Foreskin melanocyte (primary cell): ENCODE measurements at places on chromosomes 7 and 10.

- DNase-seq, result no peak
Observed at GRCh38 chr10:4838743-4839142, 12.7 kb downstream of the AKR1E2 start.

- no peak for DNase-seq
Observed at GRCh38 chr7:101173752-101174244, 6.3 kb downstream of the NAT16 start.

GRCh38 chr10:52526251-52526823 lies 212.3 kb downstream of the DKK1 start:
- no peak for DNase-seq

- DNase-seq, result no peak
Observed at GRCh38 chr10:112955582-112956421, 5.8 kb downstream of the TCF7L2 start.

GRCh38 chr10:33008499-33009243 lies 50.6 kb upstream of the ITGB1 start:
- DNase-seq, result peak; percentile 64

DNA sequence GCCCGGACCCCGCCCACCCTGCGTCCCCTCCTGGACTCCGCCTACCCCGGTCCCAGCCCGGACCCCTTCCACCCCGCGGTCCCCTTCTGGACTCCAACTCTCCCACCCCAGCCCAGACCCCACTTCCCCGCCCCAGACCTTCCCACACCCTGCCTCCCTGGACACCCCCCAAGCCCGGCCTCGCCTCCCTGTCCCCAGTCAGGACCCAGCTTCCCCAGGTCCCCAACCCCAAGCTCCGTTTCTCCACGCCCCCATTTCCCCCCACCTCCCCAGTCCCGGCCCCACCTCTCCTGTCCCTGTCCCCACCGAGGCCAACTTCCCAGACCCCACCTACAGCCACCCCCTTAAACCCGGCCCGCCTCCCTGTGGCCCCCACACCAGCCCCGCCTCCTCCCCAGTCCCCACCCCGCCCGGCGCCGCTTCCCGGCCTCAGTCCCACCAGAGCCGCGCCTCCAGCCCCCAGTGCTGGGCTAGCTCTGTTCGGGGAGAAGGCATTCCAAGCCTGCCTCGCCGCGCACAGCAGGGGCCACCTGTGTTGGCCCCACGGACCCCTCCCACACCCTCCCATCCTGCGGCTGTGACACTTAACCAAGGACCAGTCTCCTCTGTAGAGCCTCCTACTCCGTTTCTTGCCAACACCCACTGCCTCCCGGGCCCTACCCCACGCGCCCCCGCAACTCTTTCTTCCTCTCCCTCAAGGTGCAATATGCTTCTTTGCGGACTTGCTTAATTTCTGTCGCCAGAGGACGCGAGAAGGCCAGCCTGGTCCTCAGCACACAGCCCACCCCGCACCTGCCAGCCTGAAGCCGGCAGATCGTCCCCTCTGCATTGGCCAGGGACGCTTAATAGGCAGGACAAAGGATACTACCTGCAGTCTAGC lies 736 bp upstream of the ITIH5 start:
- no peak for DNase-seq

GRCh38 chr7:34309116-34309515 lies 348.9 kb upstream of the NPSR1 start:
- DNase-seq, result no peak

DNA sequence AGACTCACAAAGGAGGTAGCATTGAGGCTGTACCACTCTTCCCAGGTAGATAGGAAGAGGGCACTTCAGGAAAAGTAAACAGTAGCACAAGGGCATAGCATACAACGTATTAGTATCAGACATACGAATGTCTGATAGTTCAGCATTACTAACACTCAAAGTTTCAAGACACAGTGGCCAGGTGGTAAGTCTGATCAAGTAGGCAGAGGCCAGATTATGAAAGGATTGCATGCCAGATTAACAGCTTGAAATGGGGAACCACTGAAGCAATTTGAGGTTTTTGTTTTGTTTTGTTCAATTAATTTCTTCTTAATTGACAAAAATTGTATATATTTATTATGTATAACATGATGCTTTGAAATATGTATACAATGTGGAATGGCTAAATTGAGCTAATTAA lies 45.7 kb upstream of the IL6 start:
- no peak for DNase-seq

GRCh38 chr10:43739161-43739560 lies 90.5 kb upstream of the ZNF32 start:
- no peak for DNase-seq

DNA sequence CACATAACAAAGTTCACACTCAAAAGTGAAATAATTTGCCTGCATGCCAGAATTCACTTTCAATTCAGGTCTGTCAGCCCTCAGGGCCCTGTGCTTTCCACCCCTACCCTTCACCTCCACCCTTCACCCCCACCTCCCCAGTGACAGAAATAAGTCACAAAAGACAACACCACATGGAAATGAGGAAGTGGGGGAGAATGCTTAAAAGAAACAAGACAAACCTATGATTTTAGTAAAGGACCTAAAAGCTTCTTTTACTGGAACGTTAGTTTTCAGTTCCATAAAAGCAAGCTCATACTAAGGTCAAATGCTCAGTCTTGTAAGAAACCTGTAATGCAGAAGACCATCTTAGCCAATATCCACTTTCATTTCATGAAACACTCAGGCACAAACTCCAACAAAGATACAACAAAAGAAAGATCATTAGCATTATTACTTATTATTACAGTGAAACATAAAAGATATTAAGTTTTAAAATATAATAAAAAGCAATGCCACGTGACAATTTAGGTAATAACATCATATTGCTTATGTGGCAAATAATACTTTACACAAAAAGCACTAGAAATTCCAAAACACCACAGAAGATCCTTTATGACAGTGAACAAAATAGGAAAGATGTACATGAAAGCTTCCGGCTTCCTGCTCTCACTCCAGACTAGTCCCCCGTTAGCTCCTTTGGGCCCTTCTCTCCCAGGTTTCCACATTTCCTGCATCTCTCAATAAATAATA lies 112.1 kb downstream of the LMBR1 start:
- no peak for DNase-seq

DNA sequence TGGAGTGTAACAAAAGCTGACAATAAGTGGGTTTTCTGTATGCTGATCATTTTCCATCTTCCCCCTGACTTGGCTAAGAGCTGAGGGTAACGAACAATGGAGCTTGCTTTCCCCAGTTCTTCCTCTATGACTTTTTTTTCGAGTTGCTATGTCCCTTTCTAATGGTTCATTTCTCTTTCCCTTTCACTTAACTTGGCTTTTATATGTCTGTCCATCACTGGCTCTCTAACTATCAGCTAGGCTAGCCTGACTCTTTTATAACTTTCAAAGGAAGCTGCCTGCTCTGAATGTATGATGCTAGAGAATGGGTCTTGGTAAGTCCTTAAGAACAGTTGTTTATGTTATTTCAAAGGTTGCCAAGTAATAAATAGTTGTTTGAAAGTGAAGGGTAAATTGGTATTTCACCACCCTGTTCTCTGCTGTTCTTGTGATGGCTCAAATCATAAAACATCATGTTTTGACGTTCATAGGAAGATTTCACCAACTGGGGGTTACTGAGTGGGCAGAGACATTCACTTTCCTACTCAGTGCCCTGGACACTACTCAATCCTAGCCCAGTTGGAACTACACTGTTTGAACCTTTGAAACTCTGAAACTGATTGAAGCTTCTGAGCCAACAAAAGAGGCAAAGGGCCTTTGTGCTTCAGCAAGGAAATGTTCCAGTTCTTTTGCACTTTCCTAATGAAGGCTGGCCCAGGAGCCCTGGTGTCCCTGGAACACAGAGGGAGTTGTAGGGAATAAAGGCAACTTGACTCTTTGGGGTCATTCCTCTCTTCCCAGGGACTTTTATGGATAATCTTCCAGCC lies 85.4 kb upstream of the PHYHIPL start:
- no peak for DNase-seq

DNA sequence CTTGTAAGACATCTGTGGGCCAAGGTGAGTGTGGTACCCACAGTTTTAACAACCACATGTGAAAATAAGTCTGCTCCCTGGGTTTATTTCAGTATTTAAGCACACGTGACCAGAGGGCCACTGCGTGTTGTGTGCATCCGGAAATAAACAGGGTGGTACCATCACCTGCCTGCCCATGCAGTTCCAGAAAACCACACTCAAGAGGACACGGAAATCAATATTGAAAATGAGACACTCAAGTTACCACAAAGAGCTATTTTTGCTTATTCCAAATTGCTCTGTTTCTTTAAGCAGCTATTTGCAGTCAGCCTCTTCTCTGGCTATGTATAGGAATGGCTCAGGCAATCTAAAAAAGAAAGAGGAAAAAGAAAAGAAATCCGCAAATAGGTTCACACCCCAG lies 71.8 kb upstream of the LOXL4 start:
- DNase-seq, result no peak

DNA sequence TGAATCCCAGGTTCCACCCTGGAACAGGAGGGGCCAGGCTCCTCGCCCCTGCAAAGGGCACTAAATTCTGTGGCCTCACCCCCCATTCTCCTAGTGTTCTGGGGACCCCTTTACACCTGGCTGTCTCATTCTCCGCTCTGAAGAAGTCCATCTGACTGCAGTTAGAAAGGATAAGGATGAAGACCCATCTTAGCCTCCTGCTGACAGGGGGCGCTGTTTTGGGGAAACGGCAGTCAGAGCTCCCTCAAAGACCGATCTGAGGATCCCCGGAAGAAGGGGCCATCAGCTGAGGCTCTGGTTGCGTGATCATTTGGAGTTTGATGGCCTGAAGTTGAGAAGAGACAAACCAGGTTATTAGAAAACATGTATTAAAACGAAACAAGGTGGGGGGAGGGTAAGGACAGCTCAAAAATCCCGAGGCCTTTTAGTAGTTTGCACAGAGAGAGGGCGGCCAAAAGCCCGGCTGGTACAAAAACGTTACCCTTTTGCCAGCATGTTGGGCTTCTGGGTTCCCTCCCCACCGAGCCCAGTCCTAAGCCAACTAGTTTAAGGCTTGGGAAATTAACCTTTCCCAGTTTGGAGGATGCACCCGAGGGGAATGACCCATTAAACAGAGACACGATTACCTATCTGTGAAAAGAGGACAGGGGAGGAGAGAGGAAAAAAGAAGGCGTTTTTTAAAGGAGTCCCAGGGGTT lies 102.8 kb downstream of the CHN2 start:
- no peak for DNase-seq

DNA sequence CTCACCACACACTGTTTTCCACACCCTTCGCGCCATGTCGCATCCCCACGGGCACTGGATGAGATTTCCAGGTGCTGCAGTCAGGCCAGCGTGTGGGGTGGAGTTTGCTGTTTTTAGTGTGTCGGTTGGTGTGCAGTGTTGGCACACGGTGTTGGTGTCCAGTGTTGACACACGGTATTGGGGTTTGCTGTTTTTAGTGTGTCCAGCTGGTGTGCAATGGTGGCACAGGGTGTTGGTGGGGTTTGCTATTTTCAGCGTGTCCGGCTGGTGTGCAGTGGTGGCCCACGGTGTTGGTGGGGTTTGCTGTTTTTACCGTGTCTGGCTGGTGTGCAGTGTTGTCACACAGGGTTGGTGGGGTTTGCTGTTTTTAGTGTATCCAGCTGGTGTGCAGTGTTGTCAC lies 20.1 kb upstream of the PRKAR1B start:
- no peak for DNase-seq

DNA sequence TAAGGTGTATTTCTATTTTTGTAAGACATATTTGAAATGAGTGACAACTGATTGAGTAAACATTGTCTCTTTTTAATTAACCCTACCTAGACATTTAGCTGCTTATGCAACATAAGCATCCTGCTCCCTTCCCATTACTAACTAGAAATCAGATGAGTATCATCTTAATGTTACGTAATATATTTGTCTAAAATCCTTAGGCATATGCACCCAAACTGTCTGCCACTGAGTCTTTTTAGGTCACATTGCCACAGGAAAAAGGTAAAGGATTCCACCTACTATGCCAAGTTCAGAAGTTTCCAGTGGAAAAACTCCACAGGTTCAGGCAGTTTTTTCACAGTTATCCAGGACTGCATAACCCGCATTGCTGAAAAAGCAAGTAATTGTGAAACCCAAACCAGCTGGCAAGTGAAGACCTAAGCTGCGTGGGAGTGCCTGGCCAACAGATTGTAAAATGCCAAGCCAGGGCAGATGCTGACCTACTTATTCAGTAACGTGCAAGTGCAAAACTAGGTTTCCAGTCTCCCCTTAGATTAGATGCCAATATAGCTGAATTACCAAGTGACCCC lies 983.7 kb downstream of the GATA3 start:
- DNase-seq, result no peak

DNA sequence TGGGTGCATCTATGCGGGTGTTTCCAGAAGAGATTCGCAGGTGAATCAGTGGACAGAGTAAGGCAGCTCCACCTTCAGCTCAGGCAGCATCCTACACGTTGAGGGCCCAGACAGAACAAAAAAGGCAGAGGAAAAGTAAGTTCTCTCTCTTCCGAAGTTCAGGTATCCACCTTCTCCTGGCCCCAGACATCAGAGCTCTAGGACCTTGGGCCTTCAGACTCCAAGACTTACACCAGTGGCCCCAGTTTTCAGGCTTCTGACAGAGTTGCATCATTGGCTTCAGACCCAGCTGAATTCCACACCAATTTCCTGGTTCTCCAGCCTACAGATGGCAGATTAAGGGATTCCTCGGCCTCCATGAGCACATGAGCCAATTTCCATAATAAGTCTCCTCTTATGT lies 102.2 kb upstream of the GPR26 start:
- no peak for DNase-seq

- DNase-seq, result no peak
Observed at GRCh38 chr7:94298943-94299342, 95.8 kb upstream of the COL1A2 start.

GRCh38 chr7:91343420-91343960 lies 79.3 kb downstream of the FZD1 start:
- DNase-seq, result no peak

DNA sequence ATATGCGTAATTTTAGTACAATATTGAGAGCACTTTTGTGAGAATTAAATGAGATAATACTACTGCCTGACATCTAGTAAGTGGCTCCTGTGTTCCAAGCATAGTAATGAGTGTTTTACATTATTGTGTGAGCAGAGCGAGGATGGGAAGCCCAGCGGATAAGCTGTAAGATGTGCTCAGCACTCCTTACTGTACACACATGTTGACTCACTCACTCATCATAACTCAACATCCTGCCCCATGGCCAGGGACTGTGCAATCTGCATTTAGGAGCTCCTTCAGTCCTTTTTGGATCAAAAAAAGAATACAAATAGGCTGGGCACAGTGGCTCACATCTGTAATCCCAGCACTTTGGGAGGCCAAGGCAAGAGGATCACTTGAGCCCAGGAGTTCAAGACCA lies 72.9 kb upstream of the NEBL start:
- DNase-seq, result no peak

DNA sequence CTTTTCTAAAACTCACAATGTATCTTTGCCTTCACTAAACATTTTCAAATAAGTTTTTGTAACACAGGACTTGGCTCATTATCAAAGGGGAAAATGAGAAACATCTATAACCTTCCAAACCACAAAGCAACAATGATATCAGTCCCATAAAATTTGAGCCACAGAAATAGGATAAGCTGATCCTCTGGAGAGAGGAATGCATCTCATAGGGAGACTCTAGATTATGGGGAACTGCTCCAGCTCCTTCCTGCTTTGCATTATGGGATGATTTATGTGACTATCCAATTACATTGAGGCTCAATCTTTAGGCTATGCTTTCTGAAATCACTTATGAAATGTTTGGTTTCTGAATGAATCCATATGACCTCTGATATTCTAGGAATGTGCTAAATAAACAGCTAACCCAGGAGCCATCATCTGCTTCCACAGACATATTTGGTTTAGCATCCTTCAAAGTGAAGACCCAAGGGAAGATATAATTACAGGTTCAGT lies 70.4 kb downstream of the CUBN start:
- DNase-seq, result no peak
